ENCODE measurements at places on chromosomes 3 and 15.
A peak's percentile ranks its signal among the peaks of the same experiment; 100 is the strongest.

GRCh38 chr3:31182661-31183060 lies 288.2 kb upstream of the GADL1 start:
- DNase-seq = no peak

GRCh38 chr3:50567011-50567385 lies 549 bp downstream of the C3orf18 start:
- DNase-seq = no peak

- no peak for DNase-seq
Measured at GRCh38 chr3:194913316-194913715, 227.6 kb downstream of the FAM43A start.

DNA sequence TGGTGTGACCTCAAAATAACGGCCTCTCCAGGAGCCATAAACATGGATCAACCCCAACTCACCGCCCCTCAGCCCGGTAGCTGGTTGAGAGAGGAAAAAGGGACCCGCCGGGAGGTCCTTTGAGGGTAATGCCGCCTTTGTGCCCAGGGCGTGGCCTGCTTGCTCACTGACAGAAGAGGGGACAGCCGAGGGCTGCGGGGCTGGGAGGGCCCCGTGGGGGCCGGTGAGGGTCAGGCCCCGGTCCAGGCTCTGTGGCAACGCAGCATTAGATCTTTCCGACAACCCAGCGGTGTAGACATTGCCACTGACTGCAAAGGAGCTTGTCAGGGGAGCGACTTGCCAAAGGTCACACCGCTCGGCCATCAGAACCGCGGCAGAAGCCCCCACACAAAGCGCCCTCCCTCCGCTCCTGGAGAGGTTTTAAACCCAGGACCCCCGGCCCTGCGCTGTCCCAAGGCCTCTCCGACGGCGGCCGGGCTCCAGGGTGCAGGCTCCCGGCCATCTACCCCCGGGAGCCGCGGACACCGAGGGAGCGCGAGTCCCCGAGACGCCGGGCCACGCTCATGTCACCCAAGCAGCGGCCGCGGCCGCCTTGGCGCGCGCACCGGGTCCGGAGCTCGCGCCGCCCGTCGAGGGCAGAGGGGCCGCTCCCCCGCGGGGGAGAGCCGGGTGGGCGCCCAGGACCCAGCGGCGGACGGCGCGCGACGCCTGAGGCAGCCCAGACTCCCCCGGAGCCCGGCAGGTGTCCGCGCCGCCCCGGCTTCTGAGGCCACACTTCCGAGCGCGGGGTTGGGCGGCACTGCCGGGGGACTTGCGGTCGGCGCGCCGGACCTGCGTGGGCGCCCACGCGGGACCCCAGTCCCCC lies 975 bp downstream of the PCSK6 start:
- DNase-seq = no peak

DNA sequence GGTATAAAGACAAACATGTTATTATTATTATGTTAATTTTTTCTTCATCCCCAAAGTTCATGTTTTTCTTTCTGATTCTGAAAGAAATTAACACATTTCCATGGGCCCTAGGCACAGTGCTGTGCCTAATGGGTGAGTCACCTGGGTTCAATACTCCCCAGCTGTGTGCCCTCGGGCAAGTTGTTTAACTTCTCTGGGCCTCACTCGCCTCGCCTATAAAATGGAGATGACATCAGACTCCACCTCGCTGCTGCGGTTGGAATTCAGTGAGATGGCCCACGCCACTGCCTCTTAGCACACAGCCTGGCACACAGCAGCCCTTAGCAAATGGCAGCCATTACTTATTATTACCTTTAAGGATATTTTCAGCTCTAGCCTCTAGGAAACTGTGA lies 22.6 kb downstream of the DNASE1L3 start:
- DNase-seq = no peak

DNA sequence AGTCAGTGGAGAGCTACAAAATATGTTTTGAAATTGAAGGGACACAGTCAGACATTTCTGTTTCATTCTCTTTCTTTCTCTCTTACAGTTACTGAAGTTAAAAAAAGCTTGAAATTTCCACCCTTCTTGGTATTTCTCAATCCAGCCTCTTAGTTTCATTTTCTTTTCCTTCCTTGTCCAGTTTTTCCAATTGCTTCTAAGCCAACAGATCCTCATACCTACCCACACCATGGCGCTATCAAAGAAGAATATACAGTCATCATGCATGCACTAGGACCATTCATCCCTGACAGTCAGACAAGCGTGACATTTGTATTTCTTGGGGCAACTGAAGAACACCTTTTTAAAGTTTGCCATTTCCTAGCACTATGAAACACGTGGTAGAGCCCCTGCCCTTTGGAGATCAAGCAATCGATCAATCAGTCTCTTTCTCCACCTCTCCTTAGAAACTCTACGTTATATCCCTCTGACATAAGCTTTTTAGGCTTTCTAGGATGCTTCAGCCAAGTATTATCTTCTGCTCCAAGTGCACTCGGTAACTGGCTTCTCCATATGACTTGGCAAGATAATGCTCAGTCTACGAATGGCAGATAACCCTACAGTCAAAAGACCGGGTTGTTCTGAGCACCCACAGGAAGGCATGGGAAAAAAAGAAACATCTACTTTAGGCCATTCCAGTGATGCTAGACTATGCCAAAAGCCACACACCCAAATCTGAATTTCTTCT lies 65.4 kb downstream of the FBN1 start:
- no peak for DNase-seq

- no peak for DNase-seq
Measured at GRCh38 chr15:57203906-57204305, 172.4 kb upstream of the CGNL1 start.

- DNase-seq = no peak
Measured at GRCh38 chr3:49013738-49014660, 4.4 kb downstream of the DALRD3 start.

DNA sequence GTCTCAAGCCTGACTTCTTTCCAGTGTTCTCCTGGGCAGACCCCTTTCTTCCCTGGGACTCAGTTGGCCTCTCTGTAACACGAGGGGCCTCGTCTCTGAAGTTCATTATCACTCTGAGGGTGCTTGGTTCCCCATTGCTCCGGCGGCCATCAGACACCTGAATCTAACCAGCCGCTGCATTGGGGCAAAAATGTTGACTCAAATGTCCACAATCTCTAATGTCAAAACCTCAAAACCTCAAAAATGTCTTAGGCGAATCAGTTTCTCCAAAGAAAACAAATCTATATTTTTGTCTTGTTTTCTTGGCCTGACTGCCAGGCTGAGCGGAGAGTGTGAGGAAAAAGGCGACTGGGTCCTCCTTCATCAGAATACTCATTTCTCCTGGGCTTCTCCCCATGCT lies 220.7 kb downstream of the VPS13C start:
- no peak for DNase-seq

DNA sequence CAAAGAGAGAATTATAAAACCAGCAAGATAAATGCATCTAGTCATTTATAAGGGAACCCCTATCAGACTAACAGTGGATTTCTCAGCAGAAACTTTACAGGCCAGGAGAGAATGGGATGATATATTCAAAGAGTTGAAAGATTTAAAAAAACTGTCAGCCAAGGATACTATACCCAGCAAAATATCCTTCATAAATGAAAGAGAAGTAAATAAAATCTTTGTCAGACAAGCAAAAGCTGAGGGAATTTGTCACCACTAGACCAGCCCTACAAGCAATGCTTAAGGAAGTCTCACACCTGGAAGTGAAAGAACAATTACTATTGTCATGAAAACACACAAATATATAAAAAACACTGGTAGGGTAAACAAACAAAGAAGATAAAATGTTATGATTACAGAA lies 113.4 kb upstream of the FAM3D start:
- DNase-seq = no peak

GRCh38 chr3:54574906-54575617 lies 352.8 kb downstream of the LRTM1 start:
- no peak for DNase-seq

- DNase-seq = no peak
Measured at GRCh38 chr3:151837057-151837456, 23.1 kb downstream of the AADAC start.

- no peak for DNase-seq
Measured at GRCh38 chr3:31908391-31909097, 72.5 kb downstream of the OSBPL10 start.

- DNase-seq = no peak
Measured at GRCh38 chr3:65194744-65195143, 506.9 kb upstream of the ADAMTS9 start.

DNA sequence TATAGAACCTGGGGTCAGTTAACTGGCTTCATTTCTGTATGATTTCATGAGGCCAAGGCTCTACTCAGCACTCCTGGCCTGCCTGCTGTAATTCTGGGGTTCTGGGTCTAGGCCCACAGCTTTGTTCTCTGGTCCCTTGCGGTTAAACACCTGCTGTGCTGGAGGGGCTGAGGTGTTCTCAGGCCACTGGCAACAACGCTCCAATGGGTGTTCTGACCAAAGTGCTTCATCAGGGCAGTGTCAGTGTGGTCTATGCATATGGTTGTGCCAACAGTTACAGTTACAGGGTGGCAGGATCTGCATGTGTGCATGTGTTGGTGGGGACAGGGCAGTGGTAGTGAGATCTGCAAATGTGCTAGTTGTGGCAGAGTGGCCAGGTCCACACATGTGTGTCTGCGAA lies 64.1 kb upstream of the GMNC start:
- DNase-seq = no peak

- DNase-seq = no peak
Measured at GRCh38 chr3:106797461-106797860, 579.8 kb upstream of the CCDC54 start.

DNA sequence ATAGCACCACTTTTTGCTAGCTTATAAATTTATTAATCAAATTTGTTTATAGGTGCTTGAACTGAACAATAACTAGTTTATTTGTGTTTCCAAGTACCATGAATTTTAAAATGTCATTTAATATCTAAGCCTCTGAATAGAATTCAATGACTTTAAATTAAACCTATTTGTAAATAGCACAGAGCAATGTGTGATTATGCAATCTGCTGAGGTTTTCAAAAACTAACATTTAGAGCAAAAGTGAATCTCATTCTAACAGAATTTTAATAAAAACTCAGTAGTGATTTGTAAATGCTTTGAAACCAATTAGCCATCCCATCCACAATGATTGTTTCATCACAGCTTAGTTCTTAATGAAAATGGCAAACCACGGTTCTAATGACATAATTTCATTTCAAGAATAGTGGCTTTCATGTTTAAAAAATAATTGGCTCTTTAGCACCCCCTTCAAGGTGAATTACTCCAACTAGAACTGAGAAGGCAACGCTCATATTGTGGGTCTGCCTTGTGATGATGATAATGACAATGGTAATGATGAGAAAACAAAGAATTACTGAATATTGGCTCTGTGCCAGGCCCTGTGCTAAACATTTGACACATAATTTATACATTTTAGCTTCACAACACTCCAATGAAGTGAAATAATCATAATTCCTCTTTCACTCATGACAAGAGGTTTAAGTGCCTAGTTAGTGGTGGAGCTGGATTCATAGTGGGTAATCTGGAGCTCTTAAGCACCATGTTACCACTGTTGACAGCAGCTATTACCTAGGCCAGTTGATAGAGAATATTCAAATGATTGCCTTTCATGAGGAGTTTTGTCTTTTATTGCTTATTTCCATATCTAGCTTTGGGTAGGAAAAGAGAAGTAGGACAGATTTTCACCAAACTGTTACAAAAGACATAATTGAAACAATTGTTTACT lies 145.7 kb downstream of the RBMS3 start:
- no peak for DNase-seq

DNA sequence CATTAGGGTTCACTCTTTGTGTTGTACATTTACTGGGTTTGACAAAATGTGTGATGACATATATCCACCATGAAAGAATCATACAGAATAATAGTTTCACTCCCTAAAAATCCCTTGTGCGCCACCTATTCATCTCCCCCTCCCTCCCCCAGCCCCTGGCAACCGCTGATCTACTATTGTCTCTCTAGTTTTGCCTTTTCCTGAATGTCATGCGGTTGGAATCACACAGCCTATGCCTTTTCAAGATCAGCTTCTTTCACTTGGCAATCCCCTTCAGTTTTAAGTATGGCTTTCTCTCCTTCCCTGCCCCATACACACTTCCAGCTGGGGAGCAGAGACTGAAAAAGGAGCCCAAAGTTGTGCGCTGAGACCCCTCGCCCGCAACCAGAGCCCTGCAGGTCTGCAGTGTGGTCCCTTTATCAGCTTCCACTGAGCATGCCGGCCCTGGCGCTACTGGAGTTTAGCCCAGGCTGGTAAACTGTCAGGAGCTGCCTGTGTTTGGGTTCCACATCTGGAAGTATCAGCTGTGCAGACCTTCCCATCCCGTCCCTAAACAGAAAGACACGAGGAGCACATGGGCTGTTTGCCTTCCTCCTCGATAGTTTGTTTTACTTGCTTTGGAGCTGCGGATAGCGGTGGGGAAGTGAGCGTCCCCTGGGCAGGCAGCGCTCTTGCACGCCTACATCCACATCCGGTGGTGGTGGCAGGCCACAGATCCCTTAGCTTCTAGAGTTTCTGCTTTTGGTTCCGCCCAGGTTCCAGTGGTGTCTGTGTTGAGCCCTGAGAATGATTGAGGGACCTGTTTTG lies 12.3 kb downstream of the BOC start:
- peak; percentile 36 for DNase-seq

DNA sequence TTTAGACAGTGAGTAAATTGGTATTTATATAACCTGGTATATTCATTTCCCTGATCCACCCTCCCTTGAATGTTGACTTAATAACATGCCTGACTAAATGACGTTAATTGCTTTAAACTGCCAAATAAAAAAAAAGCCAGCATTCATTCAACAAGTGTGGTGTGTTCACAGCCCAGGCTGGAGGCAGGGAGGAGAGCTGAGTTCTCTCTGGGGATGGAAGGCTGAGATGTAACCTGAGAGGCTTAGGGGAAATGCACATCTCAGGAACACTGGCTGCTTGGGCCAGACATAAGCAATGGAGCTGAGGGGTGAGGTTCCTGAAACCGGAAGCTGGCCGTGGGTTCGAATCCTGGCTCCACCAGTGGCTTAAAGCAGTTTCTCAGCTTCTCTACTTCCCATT lies 17.3 kb downstream of the CACNA2D3 start:
- no peak for DNase-seq

- no peak for DNase-seq
Measured at GRCh38 chr3:99644746-99645145, 6.4 kb downstream of the COL8A1 start.

DNA sequence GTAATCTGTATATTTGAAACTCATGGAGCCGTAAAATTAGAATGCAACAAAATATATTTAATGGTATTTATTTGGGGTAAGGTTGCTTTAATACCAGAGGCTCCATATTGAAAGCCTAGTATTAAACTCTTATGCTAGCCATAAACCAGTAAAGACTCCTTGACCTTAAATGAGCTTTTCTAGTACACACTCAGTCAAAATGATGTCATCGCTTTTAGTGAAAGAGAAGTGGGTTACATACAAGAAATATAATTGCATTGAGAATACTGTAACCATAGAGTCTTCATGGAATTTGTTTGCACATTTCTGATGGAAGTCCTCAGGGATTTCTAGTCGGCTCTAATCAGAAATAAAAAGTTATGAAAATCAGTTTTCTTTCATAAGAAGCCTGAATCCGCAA lies 757.6 kb downstream of the GBE1 start:
- DNase-seq = no peak

- DNase-seq = no peak
Measured at GRCh38 chr3:110400315-110400714, 671.3 kb upstream of the NECTIN3 start.

Data from activated naive CD4-positive, alpha-beta T cell treated with anti-CD3 and anti-CD28 coated beads for 36 hours (primary cell).